ENCODE measurements at places on chromosomes 1 and 21.

DNA sequence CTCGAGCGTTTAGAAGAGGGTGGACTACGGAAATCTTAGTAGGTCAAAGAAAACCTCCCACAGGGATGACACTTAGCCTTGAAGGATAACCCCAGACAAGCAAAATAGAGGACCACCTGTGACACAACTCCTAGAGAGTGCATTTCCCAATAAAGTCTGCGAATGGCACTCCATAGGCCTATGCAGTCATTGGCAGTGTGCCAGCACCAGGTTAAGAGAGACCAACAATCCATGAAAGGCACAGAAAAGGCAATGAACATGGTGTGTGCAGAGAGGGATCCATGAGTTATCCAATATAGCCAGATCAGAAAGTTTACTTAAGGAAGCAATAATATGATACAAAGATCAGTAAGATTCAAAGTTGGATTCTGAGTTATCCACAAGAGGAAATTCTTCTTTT is 45.2 kb upstream of the FMO2 start:
- no peak for DNase-seq

GRCh38 chr21:35965699-35966098 is 94.6 kb downstream of the SETD4 start:
- no peak for DNase-seq

- DNase-seq: no peak
These were observed 130.9 kb downstream of the PBX1 start for GRCh38 chr1:164689672-164690511.

GRCh38 chr1:101300916-101301315 is 64.1 kb downstream of the S1PR1 start:
- no peak for DNase-seq

GRCh38 chr21:31117128-31117916 is 79.0 kb upstream of the KRTAP19-8 start:
- no peak for DNase-seq

DNA sequence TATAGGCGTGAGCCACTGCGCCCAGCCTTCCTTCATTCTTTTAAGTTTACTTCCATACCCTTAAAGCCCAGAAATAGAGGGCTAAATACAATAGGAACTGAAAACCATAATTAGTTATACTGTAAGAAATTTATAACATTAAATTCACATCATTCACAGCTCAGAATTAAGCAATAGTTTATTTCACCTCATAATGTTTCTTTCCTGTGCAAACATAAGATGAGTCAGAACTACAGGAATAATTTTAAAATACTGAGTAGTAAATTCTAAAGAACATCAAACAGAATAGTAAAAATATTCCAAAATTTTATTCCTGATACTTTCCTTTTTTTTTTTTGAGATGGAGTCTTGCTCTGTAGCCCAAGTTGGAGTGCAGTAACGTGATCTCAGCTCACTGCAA is 24.1 kb downstream of the POGZ start:
- DNase-seq: no peak
